ENCODE measurements at places on chromosomes 12 and 14. TPM values are rescaled to one million over a fixed set of nuclear protein-coding genes. Genes with fewer than 3 reads are reported as not detected.

Gene AQP6
- total RNA-seq: 0.08 TPM

Gene WIF1
- 0.28 TPM for total RNA-seq

Gene GNB3
- total RNA-seq: 1.5 TPM

DNA sequence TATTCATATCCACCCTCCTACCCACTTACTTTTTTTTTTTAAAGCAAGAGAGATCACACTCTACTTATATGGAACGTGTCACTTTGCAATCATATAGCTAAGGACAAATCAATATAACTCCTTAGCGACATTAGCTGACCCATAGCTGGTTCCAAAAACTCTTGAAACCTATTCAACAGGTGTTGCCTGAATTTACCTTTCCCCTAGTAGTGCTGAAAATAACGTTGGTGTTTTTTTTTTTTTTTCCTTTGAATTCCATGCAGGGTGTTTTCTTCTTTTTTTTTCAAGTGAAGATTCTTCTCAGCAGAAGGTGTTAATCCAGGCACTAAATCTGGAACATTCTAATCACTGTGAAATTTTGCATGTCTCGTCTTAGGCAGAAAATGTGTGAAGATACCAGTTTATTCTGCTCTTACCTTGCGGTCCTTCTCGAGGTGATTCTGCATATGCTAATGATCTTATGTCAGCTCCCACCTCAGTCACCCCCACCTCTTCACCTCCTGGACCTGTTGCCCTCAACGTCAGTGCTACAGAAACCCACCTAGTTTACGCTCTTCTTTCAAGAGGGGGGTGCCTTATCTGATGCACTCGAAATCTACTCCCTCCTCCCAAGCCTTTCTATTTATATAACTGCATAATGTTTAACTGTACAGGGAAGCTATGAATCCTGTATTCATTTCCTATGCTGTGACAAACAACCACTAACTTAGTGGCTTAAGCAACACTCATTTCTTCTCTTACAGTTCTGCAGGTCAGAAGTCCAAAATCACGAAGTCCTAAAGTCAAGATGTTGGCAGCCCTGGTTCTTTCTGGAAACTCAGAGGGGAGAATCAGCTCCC lies 7.1 kb upstream of the VPS37B start:
- H3K4me1 ChIP-seq: no peaks in the 10 kb centered on the region
- no peak for DNase-seq
- no peaks in the 10 kb centered on the region for H3K36me3 ChIP-seq
- no peak overlapping the region for H3K4me3 ChIP-seq

All from right atrium auricular region (tissue), 2 donors.